ENCODE measurements at places on chromosomes 5 and 9.

- no peak for DNase-seq
Measured at GRCh38 chr9:99349870-99350269, 127.8 kb downstream of the SEC61B start.

- DNase-seq, result no peak
Measured at GRCh38 chr9:121942866-121943382, 150.2 kb downstream of the TTLL11 start.

DNA sequence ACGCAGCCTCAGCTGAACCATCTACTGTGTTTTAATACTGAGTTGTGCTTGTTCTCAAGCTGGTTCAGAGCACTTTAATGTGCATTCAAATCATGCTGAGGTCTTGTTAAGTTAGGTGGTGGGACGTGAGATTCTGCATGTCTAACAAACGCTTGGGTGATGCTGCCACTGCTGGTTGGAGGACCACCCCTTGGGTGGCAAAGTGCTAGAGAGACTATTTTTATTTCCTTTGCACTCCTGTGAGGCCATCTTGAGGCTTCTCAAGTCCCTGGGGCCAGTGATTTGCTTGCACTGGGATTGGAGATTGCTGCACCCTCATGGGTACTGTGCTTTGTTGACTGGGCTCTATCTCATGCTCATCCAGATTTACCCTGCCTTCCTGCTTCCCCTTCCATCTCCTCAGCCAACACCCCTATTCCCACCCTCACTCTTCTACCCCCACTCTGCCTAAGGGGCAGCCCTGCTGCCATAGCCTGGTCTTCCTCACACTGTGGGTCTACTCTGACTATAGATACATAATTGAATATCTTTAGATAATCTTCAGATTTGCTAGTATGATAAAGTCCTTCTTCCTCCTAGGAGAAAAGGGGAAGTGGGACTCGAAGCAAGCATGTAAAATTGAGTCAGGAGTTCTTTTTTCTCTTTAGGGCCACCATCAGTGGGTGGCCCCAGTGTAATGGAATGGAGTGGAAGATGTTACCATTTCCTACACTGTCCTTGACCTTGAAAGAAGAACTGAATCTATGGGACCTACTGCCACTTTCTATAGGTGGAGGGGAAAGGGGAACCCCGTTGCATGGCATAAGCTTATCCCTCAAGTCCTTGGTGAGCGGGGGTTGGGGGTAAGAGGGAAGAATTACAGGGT, 45.1 kb upstream of the SUB1 start:
- no peak for DNase-seq

- DNase-seq, result no peak
Measured at GRCh38 chr5:171055875-171056454, 194.1 kb downstream of the RANBP17 start.

DNA sequence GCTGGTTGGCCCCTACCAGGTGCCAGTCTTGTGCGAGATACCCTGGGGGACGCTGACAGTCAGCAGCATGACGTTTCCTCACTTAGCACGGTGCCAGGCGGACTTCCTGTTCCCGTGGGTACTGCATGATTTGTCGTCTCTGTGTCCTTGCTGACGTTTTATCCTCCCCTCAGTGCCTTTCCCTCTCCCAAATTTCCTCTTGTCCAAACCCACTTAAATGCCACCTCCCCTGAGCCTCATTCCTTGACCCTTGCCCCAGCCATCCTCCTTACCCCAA, 60.6 kb upstream of the SAP30L start:
- DNase-seq, result no peak

DNA sequence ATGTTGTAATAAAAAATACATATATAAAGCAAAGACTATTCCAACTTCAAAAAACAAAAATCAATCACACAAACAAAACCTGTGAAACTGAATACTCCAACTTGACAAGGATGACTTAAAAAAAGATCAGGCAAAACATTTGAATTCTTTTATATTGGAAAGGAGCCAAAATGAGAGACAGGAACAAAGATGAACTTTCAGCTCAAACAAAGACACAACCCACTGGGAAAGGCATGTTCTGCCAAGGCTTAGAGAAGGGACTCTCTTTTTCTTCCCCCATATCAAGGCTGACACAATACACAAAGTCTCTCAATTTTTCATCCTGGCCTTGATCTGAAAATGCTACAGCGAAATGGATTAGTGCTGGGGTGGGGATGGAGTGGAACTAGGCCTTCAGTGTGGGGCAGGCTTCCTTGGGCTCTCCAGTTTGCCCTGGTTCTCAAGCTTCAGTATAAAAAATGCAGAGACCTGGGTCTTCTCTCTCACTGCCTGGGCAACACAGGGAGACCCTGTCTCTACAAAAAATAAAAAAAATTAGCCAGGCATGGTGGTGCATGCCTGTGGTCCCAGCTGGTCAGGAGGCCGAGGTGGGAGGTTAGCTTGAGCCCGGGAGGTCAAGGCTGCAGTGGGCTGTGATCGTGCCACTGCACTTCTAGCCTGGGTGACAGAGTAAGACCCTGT, 11.6 kb upstream of the FAM169A start:
- no peak for DNase-seq

- no peak for DNase-seq
Measured at GRCh38 chr5:1226839-1227581, 1.8 kb downstream of the SLC6A18 start.

GRCh38 chr5:68288707-68289134, 73.2 kb downstream of the PIK3R1 start:
- DNase-seq, result no peak

DNA sequence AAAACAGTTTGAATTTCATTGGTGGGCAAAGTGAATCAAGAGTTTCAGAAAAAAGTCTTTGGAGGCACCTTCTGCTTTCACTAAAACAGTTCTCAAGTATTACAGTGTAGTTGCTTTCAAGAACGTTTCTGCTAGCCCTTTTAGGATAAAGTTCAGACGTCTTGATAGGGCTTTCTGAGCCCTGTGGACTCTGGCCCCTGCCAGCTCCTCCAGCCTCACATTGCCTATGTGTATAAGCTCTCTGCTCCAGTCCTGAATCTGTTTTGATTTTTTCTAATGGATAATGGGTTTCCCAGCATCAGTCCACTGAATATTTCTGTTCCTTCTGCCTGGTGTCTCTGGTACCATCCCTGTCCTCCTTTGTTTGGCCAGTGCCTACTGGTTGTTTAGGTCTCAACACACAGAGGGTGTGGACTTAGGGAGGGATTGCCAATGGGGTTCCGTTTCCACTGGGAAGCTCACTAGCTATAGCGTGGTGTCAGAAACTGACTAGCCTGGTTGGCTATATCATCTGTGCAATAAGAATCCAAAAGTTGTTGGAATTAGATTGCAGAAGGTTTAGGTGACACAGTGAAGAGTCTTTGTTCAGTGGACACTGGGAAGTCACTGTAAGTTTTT, 26.4 kb downstream of the ARHGAP26 start:
- no peak for DNase-seq

GRCh38 chr9:132144708-132145365, 17.0 kb upstream of the NTNG2 start:
- no peak for DNase-seq

GRCh38 chr9:9045572-9045971, 1246.0 kb upstream of the DMAC1 start:
- DNase-seq, result no peak

DNA sequence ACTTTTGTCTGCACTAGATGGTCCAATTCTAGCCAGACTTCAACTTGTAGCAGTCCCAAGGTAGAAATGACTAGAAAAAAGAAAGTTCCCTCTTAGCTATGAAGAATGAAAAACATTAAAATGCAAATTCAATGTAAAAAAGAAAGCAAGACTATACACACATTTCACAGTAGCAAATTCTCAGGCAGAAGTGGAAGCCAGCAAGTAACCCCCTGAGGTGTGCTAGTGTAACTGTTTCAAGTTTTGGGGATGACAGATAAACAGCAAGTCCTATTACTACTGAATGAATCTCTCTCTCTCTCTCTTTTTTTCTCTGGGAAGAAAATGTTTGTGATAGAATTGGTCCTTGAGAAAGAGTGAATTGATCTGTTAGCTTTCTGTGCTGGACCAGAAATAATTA, 185.6 kb downstream of the EFNA5 start:
- no peak for DNase-seq

- no peak for DNase-seq
Measured at GRCh38 chr9:68762570-68762969, 57.5 kb downstream of the PIP5K1B start.

GRCh38 chr9:113973963-113974413, 97.9 kb downstream of the ZNF618 start:
- no peak for DNase-seq

DNA sequence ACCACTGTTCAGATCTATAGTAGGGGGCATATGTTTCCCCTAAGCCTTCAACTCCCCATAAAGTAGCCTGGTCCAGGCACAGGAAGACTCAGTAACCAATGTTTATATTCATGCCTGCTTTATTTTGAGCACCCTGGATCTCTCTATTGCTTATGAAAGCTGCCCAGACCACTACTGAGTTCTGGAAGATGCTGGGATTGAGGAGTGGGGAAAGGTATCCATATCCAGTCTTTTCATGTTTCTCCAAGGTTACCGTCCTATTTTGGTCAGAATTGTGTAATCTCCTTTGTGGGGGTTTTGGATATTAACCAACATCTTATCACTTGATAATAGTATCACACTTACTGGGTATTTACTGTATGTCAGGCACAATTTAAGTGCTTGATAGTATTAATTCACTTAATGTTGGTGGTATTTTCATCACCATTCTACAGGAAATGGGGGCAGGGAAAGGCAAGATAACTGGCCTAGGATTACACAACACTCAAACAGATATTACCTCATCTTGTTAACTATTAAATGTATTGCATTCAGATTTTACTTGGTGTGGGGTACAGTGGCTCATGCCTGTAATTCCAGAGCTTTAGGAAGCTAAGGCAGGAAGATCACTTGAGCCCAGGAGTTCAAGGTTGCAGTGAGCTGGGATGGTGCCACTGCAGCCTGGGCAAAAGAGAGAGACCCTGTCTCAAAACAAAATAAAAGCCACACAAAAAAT, 36.3 kb downstream of the RUSC2 start:
- no peak for DNase-seq

DNA sequence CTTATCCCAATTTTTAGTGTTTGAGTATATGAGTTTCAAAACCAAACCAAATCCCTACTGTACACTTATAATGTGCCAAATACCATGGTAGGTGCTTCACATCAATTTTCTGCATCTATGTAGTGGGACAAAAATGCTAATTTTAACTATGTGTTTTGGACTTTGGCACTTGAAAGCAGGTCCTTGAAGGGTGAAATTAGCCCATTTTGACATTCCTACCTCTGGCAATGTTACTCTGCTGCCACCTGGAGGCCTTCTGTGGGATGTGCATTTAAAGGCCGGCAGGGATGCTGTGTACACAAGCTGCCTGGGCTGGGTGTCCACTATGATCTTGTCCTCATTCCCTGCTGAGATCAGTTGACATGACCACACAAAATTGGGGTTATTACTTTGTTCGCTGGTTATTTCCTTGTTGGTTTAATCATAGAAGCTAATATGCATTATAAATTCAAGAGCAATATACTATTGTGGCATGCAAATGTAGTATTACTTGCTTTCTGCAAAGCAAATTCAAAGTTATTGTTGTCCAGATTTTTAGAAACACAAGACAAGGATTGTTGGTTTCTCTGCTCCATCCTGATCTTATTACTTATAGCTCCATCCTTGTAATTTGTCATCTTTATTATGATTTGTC, 166.8 kb downstream of the ARHGEF28 start:
- peak; percentile 57 for DNase-seq

DNA sequence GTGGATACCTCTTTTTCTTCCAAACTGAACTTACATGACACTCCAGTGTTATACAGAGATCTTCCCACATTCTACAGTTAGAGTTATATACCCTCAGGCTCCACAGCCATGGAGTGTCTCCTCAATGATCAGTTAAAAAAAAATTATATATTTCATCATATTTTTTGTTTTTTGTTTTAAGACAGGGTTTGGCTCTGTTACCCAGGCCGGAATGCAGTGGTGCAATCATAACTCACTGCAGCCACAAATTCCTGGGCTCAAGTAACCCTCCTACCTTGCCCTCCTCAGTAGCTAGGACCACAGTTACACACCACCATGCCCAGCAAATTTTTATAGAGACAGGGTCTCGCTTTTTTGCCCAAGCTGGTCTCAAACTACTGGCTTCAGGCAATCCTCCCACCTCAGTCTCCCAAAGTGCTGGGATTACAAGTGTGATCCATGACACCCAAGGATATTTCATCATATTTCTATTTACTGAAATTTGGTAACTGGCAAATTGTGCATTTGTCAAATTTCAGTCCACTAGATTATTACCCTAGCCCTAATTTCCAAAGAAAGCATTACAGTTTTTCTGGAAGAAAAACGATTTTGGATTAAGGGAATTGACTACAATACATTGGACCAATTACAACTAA, 18.1 kb upstream of the SCAI start:
- DNase-seq, result no peak

Measured in stimulated activated CD4-positive, alpha-beta T cell treated with anti-CD3 and anti-CD28 coated beads, Interleukin-4, amount 100 ng/mL, for 1 hour (primary cell).